Activated naive CD8-positive, alpha-beta T cell treated with anti-CD3 and anti-CD28 coated beads, Interleukin-2, amount 10 ng/mL, durations not matched to agents 7 days and 5 days (primary cell): ENCODE measurements at places on chromosomes 2 and 18.

GRCh38 chr2:191043438-191043837 lies 29.5 kb upstream of the STAT1 start:
- no peak for DNase-seq

- DNase-seq, result no peak
These were observed 63.6 kb upstream of the HDAC4 start for GRCh38 chr2:239464166-239465016.

- no peak for DNase-seq
These were observed 82.2 kb upstream of the RMDN2 start for GRCh38 chr2:37842732-37843440.

DNA sequence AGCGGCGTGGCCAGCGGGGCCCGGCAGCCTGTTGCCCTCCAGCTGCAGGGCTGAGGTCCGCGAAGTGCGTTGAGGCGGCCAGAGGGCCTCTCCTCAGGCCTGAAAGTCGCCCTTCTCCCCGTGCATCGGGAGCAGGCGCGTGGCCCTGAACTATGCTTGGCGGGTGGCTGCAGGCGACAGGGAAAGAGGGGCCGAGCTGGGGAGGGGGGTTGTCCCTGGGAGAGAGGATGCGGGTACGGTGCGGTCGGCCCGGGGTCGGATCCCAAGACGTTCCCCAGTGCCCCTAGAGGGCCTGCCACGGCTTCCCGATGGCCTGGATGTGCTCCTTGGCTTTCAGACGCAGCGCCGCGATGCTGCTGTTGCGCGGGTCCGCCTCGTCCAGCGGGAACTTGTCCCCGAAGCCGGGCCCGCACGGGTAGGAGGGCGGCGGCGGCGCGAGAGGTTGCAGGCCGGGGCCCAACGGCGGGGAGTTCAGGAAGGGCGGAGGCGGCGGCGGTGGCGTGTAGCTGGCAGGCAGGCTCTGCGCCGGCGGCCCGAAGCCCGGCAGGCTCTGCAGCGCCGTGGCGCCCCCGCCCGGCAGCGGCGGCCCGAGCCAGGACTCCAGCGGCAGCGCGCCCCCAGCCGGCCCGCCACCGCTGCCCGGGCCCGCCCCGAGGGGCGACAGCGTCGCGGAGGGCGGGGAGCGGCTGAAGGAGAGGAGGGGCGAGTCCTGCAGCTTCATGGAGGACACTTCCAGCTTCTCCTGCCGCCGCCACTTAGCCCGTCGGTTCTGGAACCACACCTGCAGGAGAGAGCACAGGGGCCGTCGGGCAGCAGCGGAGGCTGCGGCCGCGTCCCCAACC lies 4.3 kb downstream of the RAX start:
- peak; percentile 68 for DNase-seq

DNA sequence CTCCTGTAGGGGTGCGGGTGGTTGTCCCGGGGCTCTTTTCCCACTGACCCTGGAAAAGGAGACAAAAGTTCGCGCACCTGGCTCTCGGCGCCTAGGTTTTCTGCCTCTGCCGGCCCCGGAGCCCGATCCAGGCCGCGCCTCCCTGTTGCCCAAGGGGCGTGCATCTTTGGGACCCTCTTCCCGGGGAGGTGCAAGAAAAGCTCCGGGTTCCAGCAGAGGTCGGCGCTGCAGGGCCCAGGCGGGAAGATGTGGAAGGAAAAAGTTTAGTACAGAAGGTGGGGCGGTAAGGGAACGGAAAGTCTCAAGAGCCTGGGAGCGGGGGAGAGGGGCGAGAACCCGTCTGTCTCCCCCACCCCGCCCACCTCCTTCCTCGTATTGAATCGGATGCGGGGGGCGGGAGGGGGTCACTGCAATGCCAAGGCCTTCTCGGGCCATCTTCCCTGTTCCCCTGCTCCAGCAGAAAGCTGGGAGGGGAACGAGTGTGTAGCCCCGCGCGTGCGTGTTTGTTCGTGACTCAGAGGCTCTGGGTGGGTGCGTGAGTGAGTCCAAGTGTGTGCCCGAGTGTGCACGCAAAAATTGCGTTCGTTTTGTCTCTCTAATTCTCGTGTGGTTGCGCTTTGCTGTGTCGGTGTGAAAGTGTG lies 6.3 kb upstream of the EN1 start:
- peak; percentile 32 for DNase-seq

- DNase-seq, result no peak
These were observed 28.7 kb downstream of the LNPK start for GRCh38 chr2:175973373-175973772.

- DNase-seq, result no peak
These were observed 701.6 kb upstream of the ZEB2 start for GRCh38 chr2:145221516-145221915.

DNA sequence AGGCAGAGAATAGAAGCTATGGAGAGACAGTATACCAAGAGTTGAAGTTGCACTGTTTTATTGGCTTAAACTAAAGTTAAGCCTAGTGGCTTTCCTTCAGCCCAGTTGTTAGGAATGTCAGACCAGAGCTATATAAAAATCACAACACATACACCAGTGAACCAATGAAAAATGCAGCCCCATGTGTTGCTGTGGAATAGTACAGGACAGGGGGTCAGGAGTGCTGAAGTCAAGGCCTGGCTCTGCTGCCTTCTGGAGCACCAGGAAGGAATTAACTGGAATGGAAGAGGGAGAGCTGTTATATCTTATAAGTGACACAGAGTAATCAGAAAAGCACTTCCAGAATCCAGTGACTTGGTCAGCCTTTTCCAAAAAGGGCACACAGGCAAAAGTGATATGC lies 58.9 kb downstream of the OSR1 start:
- no peak for DNase-seq

DNA sequence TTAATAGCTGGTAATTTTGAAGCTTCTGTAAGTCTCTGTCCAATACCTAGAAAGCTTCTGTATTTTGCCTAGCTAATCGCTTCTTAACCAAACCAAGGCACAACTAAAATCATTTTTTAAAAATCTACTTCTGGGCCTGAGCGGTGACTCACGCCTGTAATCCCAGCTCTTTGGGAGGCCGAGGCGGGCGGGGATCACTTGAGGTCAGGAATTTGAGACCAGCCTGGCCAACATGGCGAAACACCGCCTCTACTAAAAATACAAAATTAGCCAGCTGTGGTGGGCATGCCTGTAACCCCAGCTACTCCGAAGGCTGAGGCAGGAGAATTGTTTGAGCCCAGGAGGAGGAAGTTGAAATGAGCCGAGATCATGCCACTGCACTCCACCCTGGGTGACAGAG lies 148.6 kb upstream of the FIGN start:
- no peak for DNase-seq

DNA sequence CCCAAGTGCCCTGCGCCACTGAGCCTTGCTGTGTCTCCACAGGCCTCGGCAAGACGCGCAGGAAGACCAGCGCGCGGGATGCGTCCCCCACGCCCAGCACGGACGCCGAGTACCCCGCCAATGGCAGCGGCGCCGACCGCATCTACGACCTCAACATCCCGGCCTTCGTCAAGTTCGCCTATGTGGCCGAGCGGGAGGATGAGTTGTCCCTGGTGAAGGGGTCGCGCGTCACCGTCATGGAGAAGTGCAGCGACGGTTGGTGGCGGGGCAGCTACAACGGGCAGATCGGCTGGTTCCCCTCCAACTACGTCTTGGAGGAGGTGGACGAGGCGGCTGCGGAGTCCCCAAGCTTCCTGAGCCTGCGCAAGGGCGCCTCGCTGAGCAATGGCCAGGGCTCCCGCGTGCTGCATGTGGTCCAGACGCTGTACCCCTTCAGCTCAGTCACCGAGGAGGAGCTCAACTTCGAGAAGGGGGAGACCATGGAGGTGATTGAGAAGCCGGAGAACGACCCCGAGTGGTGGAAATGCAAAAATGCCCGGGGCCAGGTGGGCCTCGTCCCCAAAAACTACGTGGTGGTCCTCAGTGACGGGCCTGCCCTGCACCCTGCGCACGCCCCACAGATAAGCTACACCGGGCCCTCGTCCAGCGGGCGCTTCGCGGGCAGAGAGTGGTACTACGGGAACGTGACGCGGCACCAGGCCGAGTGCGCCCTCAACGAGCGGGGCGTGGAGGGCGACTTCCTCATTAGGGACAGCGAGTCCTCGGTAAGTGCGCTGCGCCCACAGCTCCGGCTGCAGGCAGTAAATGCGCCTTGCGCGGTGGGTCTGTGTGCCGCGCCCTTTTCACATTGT lies 136.8 kb downstream of the NCK2 start:
- no peak for DNase-seq

GRCh38 chr2:27776097-27776496 lies 4.6 kb downstream of the MRPL33 start:
- no peak for DNase-seq

- DNase-seq, result no peak
These were observed 64.8 kb downstream of the COX7A2L start for GRCh38 chr2:42296226-42296625.

GRCh38 chr2:129400826-129401225 lies 578.6 kb upstream of the RAB6C start:
- DNase-seq, result no peak

DNA sequence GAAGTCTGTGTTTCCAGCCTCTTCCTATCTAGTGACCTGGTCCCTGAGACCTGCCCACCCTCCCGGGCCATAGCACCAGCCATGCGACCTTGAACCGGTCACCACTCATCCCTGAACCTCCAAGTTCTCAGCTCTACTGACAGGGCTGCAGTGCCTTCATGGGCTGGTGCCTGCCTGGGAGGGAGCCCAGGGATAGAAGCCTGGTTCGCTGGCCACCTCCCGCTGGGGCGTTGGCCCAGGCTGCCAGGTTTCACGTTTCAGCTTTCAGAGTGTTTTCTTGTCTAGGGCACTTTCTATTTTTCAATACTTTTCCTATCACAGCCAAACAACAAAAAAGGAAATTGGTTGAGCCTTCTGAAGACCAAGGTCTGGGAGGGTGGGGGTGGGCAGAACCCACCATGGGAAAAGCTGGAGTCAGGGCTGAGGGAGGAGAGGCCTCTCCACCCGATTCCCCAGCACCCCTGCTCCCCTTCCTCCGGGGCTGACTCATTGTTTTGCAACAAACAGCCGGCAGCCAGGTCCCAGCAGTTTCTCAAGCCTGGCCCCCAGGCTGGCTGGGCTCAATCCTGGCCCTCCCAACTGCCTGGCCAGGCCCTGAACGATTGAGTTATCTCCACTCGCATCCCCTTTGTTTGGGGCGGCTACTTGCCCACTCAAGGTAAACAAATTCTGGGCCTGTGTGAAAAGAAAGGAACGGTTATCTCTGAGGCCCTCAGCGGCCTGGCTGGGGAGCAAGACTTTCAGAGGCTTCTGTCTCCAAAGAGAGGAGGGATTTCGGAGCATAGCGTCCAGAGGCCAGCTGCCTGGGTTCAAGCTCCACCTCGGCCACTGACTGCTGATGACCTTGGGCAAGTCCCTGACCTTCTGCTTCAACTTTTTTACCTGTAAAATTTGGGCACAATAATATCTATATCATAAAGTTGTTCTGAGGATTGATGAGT lies 47.5 kb downstream of the ZFP36L2 start:
- no peak for DNase-seq

DNA sequence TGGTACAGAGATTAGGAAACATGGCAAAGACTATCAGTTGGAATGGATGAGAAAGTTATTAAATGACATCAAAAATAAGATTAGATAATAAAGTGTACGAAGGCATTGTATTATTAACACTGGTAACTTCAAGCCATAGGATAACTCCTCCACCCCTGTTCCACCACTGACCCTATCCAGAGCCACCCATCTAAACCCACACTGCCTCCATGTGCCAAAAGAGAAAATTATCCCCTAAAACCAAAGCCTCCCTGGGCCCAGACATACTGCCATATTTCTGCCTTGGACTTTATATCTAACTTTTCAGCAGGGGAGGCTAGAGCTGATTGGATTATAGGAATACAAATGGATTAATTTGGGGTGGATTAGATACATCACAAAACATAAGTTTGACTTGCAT lies 443.7 kb downstream of the BCL11A start:
- DNase-seq, result no peak

GRCh38 chr2:126657148-126657635 lies 1.2 kb downstream of the GYPC start:
- peak; percentile 62 for DNase-seq

- DNase-seq, result peak; percentile 56
These were observed 4.8 kb upstream of the TTC39C start for GRCh38 chr18:24009651-24010333.

DNA sequence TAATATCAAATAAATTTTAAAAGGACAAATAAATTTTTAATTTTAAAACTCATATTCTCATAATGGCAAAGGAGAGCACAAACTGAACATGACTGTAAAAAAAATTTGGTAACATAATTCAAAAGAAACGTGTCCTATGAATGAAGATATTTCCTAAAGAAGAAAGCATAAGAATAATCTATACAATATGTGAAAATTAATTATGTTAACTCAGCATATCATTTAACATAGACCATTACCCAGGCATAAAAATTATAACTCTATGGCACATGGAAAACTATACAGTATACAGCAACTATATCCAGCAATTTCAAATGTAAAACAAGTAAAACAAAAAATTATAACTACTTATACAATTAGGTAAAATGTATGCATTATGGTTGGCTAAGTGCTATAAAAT lies 288.1 kb downstream of the SUCLG1 start:
- no peak for DNase-seq

DNA sequence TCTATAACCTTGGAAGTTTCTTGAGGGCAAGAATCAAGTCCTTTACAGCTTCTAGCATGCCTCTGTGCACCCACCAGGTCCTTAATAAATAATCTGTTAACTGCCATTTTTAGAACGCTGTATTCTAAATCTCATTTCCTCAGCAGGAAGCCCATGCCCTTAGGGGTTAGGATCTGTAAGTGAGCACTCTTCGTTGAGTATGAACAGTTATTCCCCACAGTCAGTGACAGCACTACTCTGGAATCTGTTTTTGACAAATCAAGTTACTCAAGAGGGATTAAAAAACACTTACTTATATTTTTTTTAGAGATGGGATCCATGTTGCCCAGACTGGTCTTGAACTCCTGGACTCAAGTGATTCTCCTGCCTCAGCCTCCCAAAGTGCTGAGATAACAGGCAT lies 14.6 kb downstream of the PAIP2B start:
- DNase-seq, result no peak

- DNase-seq, result no peak
These were observed 82.5 kb upstream of the XIRP2 start for GRCh38 chr2:166805753-166806152.

- no peak for DNase-seq
These were observed 84.5 kb upstream of the TANK start for GRCh38 chr2:161075701-161076100.

GRCh38 chr2:238761868-238762267 lies 86.0 kb upstream of the TWIST2 start:
- DNase-seq, result no peak

DNA sequence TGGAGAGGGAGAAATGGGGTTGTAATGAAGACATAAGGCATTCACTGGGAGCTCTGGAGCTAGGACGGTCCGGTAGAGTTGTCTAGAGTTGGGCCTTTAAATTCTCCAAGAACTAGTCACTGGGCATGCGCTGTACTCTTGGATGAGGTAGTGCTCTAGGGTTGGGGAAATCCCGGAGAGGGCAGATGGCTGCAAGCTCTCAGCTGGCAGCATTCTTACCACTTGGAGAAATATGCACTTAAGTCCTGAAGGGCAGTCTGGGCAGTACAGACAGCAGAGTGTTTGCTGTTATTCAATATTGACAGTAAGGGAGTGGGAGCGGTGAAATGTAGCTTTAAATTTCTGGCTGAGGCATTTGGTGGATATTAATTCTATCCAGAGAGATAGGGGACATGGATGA lies 214.6 kb downstream of the RDH14 start:
- no peak for DNase-seq

GRCh38 chr2:212903413-212903812 lies 248.0 kb downstream of the IKZF2 start:
- DNase-seq, result no peak

GRCh38 chr2:7358865-7359447 lies 441.7 kb downstream of the RNF144A start:
- DNase-seq, result no peak
